Suppressor macrophage (primary cell): ENCODE measurements at places on chromosomes 5 and 9.

DNA sequence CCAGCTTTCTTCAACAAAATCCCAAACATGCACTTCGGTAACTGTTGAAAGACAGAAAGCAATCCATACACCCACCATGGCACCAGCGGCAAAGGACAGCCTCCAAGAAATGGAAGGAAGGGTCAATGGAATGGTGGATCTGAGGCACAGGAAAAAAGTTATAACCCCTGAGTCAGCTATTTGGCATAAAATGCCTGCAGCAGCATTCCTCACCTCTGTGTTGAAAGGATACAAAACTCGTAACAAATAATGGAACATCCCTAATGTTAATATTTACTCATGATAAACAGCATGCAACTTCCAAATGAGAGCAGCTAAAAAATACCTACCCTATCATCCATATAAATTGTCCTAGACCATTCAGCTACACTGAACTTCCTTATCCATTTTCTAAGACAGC, 9.4 kb downstream of the FBXW11 start:
- no peak for DNase-seq

- DNase-seq, result no peak
Observed at GRCh38 chr5:41346609-41347008, 133.3 kb upstream of the C6 start.

DNA sequence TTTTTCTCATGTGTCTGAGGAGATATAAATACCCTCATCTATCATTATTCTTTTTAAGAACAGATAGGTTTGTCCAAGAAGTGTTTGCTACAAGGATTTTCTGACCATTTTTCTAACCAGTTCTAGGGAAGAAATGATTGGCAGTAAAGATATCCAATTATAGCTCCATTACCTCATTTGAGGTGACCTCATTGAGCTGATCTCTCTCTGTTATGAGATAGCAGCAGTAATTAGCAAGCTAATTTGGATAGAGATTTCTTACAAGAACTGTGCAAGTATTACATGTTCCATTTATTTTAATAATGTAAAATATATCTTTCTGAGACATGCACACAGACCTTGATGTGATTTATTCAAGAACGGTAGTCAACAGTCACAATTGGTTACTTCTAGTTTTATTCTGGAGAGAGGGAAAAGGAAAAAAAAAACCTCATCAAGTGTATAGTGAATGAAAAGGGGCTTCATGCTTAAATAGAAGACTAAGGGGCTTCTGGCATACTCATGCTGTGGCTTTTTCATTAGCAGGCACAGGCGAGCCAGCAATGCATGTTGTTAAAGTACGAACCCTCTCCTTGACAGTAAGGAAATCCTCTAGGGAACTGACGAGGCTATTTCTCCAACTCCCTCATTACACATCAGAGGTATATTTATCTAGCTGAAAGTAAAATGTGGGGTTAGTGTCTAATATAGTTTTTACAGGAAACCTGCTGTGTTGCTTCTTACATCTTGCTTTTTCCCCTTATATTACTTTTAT, 127.3 kb downstream of the NUDT12 start:
- DNase-seq, result no peak

- DNase-seq, result peak; percentile 31
Observed at GRCh38 chr5:159094745-159095144, 5.0 kb downstream of the EBF1 start.

- peak; percentile 93 for DNase-seq
Observed at GRCh38 chr5:42889311-42889933, 77.7 kb upstream of the SELENOP start.
